Stimulated activated CD4-positive, alpha-beta T cell treated with anti-CD3 and anti-CD28 coated beads, Interleukin-1b, Interleukin-23, amount 100 ng/mL, for 4 hours (primary cell): ENCODE measurements at places on chromosomes 13 and 19.

GRCh38 chr13:111912453-111912866, 154.5 kb upstream of the SOX1 start:
- no peak for DNase-seq

DNA sequence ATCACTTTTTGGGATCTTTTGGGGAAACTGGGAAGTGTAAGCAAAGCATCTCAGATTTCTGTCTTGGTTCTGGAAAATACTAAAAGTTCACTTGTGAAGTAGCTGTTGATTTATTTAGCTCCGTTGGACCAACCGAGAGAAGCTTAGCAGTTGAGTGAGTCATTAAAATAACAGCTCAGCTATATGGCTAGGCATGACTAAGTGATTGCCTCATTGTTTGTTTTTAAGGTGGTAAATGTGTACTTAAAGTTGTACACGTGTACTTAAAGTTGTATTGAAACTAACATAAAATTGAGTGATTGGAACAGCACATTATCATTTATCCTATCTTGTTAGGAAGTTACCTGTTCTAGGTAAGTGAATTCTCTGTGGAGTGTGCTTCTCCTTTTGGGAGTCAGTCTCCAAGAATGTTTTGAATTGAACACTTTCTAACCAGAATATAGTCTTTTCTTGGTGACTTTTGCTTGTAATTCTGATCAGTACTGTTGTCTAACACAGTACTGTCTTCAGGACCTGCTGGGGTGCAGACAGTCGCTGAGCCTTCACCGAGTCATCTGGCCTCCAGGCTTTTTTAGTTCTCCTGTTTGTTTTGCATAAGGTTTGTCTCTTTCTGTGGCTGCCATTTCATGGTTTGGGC, 2.9 kb upstream of the DCUN1D2 start:
- DNase-seq, result no peak

DNA sequence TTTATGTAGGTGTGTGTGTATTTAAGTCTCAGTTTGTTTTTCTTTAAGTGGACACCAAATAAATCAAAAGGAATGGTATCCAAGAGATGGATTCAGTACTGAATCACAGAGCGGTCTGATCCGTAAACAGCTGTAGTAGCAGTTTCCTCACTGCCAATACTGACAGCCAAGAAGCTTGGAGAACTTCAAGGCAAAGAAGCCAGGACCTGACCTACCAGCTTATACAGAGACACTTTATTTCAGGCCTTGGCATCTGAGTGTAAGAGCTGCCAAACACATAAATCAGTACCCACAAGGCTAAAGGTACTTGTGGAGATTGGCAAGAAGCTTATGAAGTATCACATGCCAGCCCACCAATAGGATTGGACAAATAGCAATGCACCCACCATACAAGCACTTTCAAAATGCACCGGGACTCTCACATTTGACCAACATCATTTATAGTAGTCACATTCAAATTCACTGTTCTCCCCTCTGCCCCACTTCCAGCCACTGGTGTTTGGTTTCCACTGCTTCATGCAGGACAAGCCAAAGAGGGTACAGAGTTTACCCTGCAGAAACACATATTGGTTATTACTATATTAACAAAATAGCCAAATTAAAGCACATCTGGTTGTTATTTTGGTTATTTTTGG, 357.9 kb downstream of the KLF12 start:
- DNase-seq, result no peak

DNA sequence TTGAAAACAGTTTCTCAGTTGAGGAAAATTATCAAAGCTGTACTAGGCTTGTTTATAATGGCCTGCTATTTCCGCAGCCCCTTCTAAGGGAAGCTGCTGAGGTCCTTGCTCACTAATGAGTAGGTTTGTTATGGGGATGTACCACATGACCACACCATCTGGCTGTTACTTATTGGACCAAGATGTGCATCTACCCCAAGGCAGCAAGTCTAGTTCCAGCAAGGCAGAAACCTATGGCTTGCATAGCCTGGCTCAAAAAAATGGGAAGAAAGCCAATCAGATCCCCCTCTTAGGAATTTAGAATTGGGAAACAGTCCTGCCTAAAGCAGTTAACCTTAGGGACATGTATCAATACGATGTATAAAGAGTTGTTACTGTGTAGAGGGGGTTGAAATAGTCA, 186.5 kb upstream of the SPRY2 start:
- no peak for DNase-seq

GRCh38 chr13:55160867-55161266, 1979.9 kb upstream of the PRR20A start:
- no peak for DNase-seq

DNA sequence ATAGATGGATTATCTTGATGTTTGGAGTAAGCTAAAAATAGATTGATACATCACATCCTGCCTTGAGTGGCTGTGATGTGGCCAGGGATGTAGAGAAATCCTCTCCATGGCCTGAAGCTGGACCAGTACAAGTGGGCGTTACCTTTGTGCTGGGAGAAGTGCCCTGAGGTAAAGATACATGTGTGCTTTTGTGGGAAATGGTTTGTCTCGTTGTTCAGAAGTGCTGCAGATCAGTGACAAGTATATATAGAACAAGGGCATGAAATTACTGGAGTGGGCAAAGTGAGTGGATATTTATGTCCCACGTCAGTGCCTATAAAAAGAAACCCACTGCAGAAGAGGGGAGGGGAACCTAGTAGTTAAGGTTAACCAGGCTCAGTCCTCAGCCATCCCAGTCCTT, 12.2 kb upstream of the ZNF304 start:
- DNase-seq, result no peak

GRCh38 chr13:28129911-28130693, 8.2 kb upstream of the PAN3 start:
- DNase-seq, result no peak

- DNase-seq, result no peak
Measured at GRCh38 chr19:27833031-27833430, 1379.9 kb downstream of the UQCRFS1 start.

- DNase-seq, result no peak
Measured at GRCh38 chr19:10736916-10737551, 19.2 kb downstream of the DNM2 start.

GRCh38 chr13:27465611-27466010, 15.2 kb upstream of the MTIF3 start:
- no peak for DNase-seq

GRCh38 chr13:93260591-93260990, 34.0 kb downstream of the GPC6 start:
- no peak for DNase-seq

GRCh38 chr13:30295116-30295515, 12.2 kb downstream of the KATNAL1 start:
- no peak for DNase-seq

DNA sequence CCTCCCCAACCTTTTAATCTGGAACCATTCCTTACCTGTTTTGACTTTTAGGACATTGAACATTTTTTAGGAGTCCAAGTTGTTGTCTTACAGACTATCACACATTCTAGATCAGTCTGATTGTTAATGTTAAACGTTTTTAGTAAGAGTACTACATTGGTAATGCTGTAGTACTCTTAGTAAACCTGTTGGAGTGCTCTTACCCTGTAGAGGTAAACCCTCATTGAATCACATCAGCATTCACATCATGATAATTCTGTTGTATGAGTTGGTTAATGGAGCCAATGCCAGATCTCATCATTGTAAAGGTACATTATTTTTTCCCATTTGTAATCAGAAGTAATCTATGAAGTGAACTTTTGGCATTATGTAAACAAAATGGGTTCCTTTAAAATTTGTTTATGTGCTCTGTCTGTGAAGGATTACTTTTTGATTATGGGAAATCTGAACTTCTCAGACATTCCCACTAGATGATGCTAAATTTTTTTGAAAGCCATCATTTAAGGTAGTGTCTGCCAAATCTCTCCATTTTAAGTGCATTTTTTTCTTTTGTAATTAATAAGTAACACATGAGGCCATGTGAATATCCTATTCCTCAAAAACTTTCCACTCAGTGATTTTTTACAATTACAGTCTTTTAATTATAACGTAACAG, 55.2 kb downstream of the VWA8 start:
- DNase-seq, result no peak

DNA sequence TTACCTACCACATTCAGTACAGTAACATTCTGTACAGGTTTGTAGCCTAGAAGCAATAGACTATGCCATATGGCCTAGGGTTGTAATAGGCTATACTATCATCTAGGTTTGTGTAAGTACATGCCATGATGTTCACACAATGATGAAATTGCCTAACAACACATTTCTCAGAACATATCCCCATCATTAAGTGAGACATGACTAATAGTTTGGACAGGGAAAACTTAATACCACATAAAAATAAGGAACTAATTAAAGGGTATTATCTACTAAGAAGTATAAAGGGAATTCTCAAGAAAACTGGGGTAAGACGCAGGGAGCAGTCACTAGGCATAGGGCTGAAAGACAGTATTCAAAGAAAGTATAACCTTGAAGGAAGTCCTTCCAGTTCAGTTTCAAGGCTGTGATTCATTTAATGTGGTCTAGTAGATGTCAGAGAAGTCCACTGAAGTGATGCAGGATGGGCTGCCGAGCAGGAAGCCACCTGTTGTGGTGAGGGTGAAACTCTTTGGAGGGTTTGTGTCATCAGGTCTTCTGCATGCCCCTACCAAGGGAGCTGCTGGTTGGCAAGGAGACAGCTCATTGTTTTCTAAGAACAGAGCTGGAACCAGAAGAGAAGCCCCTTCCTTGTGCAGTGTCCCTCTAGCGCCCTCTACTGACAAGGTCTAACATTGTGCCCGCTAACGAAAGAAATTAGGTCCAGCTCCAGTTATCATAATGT, 122.9 kb downstream of the OLFM4 start:
- no peak for DNase-seq

DNA sequence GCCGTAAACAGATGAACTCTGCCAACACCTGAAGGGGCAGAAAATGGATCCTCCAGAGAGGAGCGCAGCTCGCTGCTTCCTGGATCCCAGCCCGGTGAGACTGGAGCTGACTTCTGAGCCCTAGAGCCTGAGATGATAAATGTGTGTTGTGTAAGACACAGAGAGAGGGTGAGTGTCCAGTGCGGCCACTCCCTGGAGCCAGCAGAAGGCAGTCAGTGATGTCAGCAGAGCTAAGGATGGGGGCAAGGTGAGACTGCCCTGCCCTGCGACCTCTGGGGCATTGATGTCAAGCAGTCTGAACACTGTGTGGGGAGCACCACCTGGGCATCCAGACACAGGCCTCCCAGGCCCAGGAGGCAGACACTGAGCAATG, 9.7 kb upstream of the SLC35E1 start:
- no peak for DNase-seq

GRCh38 chr19:51187395-51188226, 37.3 kb upstream of the CD33 start:
- DNase-seq, result no peak

GRCh38 chr13:32228330-32229041, 86.7 kb downstream of the ZAR1L start:
- DNase-seq, result no peak

GRCh38 chr19:47097396-47098201, 16.0 kb downstream of the ZC3H4 start:
- no peak for DNase-seq

GRCh38 chr13:98966019-98966418, 11.8 kb downstream of the DOCK9 start:
- DNase-seq, result no peak

DNA sequence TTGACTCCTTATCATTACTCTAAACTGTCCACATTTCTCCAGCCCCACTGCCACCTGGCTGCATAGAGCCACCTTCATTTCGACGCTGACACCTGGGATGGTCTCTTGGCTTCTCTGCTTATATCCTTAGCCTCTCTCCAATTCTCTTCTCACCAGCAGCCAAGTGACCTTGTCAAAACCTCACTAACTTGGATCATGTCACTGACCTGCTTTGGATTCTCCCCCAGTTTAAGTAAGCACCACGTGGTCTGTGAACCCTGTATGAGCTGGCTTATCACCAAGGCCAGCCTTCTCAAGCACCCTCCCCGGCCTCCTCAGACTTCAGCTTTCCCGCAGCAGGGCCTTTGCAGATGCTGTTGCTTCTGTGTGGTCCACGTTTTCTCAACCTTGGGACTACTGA, 12.3 kb upstream of the GGACT start:
- DNase-seq, result no peak

DNA sequence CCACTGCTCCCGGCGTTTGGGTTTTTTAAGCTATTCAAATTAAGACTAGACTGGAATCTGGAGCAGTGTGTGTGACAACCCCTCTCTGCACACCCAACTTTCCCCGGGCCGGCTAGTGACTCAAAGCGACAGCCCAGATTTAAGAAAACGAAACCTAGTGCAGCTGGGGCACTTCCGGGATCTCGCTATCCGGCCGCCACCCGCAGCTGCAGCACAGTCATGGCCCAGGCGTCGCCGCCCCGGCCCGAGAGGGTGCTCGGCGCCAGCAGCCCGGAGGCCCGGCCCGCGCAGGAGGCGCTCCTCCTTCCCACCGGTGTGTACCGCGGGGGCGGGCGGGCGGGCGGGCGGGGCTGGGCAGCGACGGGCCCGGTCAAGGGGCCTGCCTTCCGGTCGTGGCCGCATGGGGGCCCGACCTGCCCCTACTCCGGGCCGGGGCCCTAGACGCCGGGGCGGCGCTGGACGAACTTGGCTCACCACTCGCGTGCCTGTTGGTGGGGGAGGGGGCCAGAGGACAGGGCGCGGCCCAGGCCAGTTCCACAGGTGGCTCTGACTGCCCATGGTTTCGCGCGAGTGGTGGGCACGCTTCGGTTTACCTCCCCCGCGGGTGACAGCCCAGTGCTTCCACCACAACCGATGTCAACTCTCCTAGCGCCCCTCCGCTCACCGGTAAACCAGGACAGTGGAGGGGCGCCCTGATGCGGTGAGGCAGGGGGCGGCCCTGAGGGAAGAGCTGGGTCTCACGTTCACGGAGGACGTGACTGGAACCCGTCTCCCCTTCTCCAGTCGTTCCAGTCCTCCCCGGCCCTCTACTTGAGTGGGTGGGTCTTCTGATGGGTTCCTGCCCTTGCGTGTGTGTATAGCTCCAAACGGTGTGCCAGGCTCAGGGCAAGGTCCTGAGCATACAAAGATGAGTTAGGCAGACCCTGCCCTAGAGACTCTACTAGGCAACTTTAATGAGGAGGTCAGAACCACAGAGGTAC, at the start of gene PHF11:
Gene PHF11 (plus strand): TSS at position 171 of the 980 bp plus-strand sequence. CDS start 49 bp downstream, at position 220.
- peak; percentile 84 for DNase-seq

- DNase-seq, result no peak
Measured at GRCh38 chr19:50925734-50926133, 14.5 kb upstream of the KLK4 start.

- DNase-seq, result no peak
Measured at GRCh38 chr19:5246554-5247155, 94.0 kb downstream of the PTPRS start.

DNA sequence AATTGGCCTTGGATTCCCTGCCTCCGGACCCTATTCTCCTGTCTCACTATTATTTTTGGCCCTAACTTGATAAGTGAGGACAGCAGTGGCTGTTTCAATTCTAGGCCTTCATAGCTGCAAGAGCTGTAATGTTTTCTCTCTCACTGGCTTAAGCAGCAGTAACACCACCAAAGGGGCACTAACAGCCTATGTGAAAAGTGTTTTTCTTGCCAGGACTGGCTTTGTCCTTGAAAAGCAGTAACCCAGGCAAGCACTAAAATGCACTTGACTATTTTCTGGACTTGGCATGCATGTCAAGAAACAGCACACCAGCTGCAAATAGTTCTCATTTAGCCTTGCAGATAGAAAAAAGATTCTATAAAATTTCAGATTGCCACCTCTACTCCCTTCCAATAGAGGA, 9.3 kb upstream of the FBXL3 start:
- DNase-seq, result no peak
